ENCODE measurements at places on chromosomes 1 and 21. TPM values are rescaled to one million over a fixed set of nuclear protein-coding genes. Genes with fewer than 3 reads are reported as not detected.

The HTR6 gene
- 0.19 TPM for total RNA-seq

The ARPC5 gene
- total RNA-seq: 175 TPM

The BACH1 gene
- 7.7 TPM for total RNA-seq

The PRAMEF25 gene
- not detected for total RNA-seq

The EDARADD gene
- total RNA-seq: 3.1 TPM

The OR2T35 gene
- total RNA-seq: not detected

The LINGO4 gene
- total RNA-seq: not detected

The PSMA5 gene
- 94.2 TPM for total RNA-seq

The CRNN gene
- not detected for total RNA-seq

The SPATA17 gene
- 3.0 TPM for total RNA-seq

The DTL gene
- 20.0 TPM for total RNA-seq

The HSF2BP gene
- total RNA-seq: 2.2 TPM

The BMP8B gene
- 5.9 TPM for total RNA-seq

The SEMA6C gene
- 1.5 TPM for total RNA-seq

The PLA2G2F gene
- total RNA-seq: not detected

The HCRTR1 gene
- not detected for total RNA-seq

The CHI3L1 gene
- 0.24 TPM for total RNA-seq

The GUCA2A gene
- total RNA-seq: not detected

The SMAP2 gene
- total RNA-seq: 9.3 TPM

The DNAH14 gene
- 16.2 TPM for total RNA-seq

The CD1E gene
- not detected for total RNA-seq

The GJA4 gene
- total RNA-seq: not detected

The JTB gene
- 124 TPM for total RNA-seq

The LRRC39 gene
- total RNA-seq: 0.11 TPM

The UTS2 gene
- total RNA-seq: not detected

Data from A549 treated with dexamethasone at 1 μM for 4 hours (cell line).